ENCODE measurements at places on chromosomes 6 and 20.

DNA sequence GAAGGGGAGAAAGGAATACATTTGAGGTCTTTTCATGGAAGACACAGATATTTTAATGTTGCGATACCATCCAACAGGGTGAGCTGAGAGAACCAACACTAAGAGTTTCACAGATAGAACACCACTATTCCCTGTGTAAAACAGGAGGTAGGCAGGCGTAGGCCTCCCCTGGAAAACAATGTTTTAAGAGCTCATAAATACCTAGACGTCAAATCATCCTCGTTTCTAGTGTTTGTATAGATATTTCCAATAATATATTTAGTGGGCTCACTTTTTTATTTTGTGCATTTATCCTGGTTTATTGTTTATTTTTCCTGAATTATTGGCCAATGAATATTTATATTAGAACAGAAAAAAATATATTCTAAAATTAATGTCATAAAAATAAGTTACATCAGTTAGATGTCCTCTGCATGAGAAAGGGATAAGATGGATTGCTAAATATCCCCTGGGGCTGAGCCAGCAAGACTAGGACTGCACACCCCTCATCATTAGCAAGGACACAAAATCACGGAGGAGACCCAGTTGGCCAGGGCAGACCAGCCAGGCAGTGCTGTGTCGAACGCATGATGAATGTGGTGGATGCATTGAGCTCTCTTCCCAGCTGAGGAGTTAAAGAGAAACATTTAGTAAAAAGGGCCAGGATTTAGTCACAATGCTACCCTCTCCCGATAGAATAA is 380.5 kb downstream of the C6orf118 start:
- DNase-seq, result no peak

DNA sequence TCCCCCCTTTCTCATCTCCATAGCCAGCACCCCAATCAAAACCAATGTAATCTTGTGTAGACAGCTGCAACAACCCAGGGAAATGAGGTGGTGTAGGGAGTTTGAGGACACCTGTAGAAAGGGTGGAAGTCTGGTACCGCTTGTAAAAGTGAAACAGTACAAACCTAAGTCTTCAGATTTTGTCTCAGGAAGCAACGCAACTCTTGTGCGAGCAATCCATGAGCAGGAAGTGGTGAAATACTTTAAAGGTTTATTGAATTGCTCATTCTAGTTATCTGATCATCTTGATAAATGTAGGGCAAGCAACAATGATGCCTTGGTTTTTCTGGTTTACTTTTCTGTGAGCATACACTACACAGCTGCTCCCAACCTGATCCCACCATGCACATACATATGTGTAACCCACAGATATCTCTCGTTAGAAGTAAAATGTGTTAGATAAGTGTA is 71.1 kb upstream of the THEMIS start:
- no peak for DNase-seq

GRCh38 chr6:154363821-154364220 is 7.2 kb upstream of the IPCEF1 start:
- DNase-seq, result no peak

- no peak for DNase-seq
Observed at GRCh38 chr6:136775548-136775947, 16.7 kb downstream of the MAP3K5 start.

GRCh38 chr20:16293590-16293989 is 279.7 kb downstream of the KIF16B start:
- DNase-seq, result no peak

DNA sequence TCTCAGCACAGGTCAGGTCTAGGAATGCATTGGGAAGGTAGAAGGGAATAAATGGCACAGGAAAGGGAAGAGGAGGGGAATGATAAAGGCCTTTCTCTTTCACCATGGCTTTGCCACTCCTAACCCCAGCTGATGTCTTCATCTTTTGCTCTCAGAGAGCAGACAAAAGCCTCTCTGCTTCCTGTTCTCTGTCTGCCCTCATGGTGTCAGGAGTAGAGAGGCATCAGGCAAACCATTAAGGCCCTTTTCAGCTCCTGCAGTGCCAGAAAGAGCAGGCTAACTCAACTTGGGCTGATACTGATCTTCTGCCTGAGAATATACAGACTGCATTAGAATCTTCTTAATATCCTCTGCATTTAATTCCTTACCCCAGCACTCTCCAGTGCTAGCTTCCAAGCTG is 48.0 kb upstream of the STXBP5 start:
- DNase-seq, result no peak

- no peak for DNase-seq
Observed at GRCh38 chr20:48711696-48712464, 115.9 kb downstream of the PREX1 start.

DNA sequence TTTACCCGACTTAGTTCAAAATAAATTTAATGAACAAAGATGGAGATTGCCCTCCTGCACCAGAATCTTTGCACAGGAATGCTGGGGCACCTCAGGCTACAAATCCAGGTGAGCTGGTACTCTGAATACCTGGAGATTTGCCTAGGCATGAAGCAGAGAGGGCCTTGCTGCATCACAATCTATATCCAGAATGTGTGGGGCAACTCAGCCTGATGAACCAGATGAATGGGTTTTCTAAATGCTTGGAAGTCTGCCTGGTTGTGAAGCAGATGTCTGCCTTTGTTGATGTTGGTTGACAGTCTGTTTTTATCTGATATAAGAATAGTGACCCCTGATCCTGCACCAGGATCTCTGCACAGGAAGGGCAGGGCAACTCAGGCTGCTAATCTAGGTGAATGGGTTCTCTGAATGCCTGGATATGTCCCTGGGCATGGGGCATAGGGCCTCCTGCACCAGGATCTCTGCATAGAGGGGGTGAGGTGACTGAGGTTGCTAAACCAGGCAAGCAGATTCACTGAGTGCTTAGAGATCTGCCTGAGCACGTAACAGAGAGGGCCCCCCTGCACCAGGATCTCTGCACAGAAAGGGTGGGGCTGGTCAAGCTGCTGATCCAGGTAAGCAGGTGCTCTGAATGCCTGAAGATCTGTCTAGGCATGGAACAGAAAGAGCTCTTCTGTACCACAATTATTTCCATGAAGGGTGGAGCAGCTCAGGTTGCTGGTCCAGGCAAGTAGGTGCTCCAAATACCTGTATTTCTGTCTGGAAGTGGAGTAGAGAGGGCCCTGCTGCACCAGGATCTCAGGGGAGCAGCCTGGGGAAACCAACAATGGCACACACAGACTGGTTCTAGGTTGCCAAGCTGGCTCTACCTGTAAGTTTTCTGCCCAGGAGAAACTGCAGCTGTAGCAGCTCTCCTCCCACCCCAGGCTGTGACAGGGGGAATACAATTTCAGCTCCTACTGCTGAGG is 437.5 kb downstream of the MMUT start:
- no peak for DNase-seq

DNA sequence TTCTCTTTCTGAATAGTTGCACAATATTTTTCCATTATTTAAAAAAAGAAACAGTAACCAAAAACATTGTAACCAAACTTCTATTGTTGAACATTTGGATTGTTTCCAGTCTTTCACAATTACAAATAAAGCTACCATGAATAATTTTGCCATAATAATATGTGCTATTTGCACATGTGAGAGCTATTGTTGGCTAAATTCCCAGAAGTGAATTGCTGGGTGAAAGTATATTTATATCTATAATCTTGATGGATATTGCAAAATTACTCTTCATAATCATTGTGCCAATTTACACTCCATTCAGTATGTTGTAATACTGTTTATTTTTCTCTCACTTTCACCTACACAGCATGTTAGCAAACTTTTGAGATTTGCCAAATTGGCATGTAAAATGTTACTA is 36.6 kb upstream of the SLC22A16 start:
- DNase-seq, result no peak

GRCh38 chr20:41167481-41168253 is 30.3 kb downstream of the PLCG1 start:
- DNase-seq, result no peak

GRCh38 chr20:61230166-61230565 is 21.9 kb upstream of the CDH4 start:
- DNase-seq, result no peak

- no peak for DNase-seq
Observed at GRCh38 chr6:150116200-150116800, 26.5 kb upstream of the PPP1R14C start.

DNA sequence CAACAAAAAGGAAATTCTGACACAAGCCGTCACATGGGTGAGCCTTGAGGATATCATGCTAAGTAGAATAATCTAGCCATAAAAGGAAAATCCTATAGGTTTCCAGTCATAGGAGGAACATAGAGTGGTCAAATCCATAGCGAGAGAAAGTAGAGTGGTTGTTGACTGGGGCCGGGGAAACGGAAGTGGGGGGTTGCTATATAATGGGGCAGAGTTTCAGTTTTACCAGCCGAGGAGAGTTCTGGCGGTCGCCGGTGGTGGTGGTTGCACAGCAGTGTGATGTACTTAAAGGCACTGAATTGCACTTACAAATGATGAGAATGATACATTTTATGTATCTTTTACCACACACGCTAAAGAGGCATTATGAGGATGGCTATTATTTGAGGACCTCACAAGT is 4.9 kb downstream of the GPR31 start:
- no peak for DNase-seq

Data from NCI-H526 treated with DMSO at 0.1 percent for 48 hours (cell line).